ENCODE measurements at places on chromosomes 12 and 14. TPM values are rescaled to one million over a fixed set of nuclear protein-coding genes. Genes with fewer than 3 reads are reported as not detected.

LRRC10 gene
- not detected for total RNA-seq

TSPAN9 gene
- total RNA-seq, result 0.31 TPM

AKAP6 gene
- 5.3 TPM for total RNA-seq

DNA sequence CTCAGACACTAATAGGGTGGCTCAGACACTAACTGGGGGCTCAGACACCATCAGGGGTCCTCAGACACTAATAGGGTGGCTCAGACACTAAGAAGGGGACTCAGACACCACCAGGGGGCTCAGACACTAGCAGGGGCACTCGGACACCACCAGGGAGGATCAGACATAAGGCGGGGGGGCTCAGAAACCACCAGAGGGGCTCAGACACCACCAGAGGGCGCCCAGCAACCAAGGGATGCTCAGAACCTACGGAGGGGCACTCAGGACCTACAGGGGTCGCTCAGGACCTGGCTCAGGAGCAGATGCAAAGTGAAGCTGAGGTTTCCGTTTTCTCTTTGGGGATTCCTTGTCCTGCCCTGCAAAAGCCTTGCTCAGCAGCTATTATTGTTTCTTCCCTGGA, 448.5 kb downstream of the TMEM121 start:
- DNase-seq, result no peak

DNA sequence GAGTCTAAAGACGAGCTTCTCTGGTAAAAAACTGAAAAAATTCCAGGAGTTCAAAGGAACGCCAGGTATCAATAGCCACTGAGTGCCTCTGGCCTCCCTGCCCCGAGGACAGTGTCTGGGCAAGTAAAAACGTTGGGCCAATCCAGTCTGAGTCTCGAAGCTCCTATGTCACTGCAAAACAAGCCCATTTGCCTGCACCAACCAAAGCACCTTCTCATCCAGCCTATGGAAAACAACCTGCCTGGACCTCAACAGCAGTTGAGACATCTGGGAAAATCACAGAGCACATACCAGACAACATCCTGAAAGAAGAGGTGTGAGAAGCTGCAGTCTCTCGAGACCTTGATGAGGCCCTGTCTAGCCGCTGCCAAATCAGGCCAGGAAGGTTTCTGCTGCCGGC, 56.6 kb downstream of the RNF34 start:
- no peak for DNase-seq

- DNase-seq, result no peak
Observed at GRCh38 chr12:27865421-27865820, 85.4 kb upstream of the MANSC4 start.

DNA sequence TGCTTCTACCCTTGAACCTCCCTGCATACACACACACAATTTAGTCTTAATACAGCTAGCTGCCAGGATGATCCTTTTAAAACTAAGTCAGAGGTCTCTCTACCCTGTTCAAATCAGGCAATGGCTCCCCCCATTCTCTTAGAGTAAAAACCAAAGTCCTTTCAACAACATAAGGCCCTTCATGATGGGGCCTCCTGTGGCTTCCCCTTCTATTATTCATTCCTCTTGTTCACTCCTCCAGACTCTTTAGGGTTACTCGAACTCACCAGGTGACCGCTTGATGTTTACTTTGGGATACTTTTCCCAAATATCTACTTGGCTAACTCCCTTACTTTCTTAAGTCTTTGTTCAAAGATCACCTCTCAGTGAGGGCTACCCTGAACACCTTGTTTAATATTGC, 30.4 kb downstream of the DENND5B start:
- DNase-seq, result no peak

- DNase-seq, result no peak
Observed at GRCh38 chr12:4679711-4680110, 30.8 kb downstream of the NDUFA9 start.

DNA sequence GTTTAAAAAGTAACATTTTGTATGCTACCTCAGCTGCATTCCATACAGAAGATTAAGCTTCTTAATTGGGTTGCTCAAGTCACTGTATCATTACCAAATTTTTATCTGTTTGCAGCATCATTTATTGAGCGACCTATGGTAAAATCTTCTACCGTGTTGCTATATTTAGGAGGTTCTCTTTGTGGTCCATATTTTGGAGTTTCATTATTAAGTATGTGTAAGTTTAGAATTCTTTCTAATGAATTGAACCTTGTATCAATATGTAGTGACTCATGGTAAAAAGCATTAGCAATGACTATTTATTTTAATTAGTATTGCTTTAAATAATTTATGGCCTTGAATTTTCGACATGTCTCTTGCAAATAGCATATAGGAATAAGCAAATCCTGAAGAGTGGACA, 42.2 kb downstream of the CSRP2 start:
- DNase-seq, result no peak

Data from GM12878 (cell line).